ENCODE measurements at places on chromosomes 7 and 10.
A peak's percentile ranks its signal among the peaks of the same experiment; 100 is the strongest.

DNA sequence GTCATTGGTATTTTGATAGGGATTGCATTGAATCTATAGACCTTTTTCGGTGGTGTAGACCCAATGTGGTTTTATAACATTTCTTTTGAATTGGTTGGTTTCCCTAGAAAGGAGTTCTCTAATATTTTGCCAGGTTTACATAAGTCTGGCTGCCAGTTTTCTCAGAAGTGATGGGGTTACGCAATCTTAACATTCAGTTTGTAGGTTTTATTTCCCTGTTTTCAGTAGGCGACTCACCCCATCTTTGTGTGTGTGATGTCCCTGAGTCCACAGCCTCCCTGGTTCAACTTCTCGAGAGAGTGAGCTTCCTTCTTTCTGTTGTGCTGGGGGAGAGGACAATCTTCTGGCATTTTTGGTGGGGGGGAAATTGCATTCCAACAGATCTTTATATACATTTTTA, 9.6 kb upstream of the KIF5B start:
- peak; percentile 46 for DNase-seq

DNA sequence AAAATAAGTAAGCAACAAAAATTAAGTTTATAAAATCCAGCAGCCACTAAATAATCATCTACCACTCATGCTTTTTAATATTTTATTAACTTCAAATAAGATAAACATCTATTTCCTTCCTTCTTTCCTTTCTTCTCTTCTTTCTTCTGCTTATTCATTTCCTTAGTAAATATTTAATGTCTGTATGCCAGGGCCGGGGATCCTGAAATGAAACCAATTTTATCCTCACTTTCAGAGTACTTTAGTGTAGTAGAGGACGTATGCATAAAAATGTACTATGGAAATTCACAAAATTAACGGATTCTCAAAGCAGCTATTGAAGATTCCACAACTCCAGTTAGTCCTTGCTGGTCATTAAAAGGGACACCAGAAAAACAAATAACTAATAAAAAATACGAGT, 224.7 kb downstream of the VTI1A start:
- DNase-seq = no peak

DNA sequence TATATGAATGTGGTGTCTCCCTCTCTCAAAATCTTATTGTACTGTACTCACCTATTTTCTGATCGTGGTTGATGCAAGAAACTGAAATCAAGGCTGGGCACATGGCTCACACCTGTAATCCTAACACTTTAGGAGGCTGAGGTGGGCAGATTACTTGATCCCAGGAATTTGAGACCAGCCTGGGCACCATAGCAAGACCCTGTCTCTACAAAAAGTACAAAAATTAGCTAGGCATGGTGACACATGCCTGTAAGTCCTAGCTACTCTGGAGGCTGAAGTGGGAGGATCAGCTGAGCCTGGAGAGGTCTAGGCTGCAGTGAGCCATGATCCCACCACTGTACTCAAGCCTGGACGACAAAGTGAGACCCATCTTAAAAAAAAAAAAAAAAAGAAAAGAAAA, 16.0 kb downstream of the MMRN2 start:
- DNase-seq = no peak

GRCh38 chr7:13489386-13489785, 500.1 kb downstream of the ETV1 start:
- DNase-seq = no peak

DNA sequence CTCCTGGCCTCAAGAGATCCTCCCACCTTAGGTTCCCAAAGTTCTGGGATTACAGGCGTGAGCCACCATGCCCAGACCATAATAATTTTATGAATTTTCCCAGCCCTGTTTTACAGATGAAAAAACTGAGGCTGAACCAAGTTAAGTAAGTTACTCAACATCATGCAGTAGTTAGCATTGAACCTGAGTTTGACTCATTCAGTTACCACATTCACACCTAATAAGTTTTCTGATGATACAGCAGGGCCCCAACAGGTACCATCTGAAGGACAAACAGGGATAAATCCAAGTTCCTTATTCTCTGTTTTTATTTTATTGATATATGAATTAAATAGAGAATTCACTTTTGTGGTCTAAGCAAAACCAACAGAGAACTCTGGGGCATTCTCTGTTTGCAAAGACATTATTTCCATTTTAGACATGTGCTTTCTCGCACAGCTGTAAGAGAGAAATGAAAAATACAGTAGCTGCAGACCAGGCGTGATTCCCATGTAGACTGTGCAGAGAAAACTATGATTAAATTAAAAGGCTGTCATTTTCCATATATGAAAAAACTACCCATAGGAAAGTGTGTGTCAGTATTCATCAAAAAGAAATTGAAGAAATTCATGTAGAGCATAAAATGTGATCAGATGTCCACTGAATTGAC, 26.6 kb downstream of the APBB1IP start:
- DNase-seq = no peak

GRCh38 chr10:34721208-34721840, 93.8 kb downstream of the PARD3 start:
- no peak for DNase-seq

GRCh38 chr7:45917658-45918057, 3.4 kb downstream of the IGFBP3 start:
- no peak for DNase-seq

GRCh38 chr7:82405301-82405700, 38.3 kb downstream of the CACNA2D1 start:
- no peak for DNase-seq

DNA sequence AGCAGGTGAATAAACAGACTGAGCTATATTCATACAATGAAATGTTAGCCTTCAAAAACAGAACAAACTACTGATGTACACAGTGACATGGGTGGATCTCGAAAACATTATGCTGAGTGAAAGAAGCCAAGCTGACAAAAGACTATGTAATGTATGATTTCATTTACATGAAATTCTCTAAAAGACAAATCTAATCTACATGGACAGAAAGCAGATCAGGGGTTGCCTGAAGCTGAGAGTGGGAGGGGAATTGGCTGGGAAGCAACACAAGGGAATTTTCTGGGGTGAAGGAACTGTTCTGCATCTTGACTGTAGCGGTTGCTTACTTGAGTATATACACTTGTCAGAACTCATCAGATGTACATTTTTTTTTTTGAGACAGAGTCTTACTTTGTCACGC, 121.7 kb upstream of the SVIL start:
- no peak for DNase-seq

DNA sequence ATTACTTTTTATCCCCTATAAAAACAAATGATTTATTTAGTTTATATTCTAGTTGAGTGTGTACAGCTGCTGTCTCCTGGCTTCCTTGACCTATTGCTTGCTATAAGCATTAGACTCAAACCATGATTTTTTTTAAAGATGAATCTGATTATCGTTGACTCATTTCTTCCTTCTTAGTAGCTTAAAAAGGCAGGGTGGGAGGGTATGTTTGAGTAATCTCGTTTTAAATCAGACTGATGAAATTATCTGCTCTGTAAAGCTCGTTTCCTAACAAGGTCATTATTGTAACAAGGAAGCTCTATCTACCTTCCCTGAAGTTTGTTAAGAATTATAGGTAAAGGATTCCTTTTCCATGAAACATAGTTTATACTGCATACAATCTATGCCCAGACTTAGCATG, 276.3 kb upstream of the KCND2 start:
- DNase-seq = no peak

DNA sequence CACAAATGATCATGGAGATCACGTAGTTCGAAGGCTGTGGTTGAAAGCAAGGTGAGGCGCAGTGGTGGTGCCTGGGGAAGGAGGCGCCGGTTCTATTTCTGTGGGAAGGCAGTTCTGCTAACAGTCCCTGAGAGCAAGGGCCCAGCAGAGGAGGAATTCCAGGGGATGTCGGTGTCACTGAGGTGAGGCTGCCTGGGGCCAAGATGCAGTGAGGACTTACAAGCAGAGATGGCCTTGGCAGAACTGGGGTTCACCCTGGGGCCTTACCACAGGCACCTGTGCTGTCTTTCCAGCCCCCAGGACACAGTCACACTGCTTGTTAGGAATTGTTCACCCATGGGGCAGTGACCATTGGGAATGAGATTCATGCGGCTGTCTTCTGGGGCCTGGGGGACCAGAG, 26.7 kb downstream of the GBX1 start:
- DNase-seq = no peak

DNA sequence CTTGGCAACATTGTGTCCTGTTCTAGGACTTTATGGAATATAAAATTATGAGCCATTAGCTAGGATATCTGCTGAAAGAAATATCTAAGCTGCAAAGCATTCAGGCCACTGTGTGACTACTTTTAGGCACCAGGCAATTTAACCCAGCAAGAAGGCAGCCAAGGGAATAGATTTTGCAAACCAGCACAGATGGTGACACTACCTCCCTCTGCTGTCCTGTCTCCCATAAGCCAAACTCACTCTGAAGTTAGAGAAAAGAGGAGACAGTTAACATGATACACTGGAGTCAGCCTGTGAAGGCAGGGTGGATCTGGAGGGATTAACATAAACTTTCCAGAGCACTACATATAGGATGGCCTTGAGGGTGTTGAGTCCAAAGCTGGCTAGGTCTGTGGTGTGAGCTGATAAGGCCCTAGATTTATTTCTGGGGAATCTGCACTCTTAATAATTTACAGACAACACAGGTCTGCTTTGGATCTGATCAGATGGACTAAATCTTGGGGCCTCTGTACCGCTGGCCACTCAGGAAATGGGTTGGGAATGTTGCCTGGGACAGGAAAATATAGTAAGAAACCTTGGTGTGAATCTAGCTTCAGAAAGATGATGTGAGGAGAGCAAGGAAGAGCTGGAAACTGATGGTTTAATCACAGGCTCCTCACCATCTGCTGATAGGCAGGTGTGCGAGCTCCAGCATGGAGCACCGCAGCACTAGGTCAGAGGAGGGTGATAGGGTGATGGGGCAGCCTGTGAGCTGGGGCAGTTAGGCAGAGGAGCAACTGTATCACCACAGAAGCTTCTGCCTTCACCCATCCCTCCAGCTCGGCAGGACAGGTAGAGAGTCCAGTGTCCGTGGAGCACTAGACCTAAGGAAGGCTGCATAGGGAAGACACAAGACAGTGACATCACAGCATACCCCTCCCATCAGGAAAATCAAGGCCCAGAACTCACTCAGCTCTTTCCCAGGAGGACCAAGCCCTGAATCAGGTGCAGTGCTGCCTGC, 229.9 kb upstream of the PRSS1 start:
- no peak for DNase-seq

DNA sequence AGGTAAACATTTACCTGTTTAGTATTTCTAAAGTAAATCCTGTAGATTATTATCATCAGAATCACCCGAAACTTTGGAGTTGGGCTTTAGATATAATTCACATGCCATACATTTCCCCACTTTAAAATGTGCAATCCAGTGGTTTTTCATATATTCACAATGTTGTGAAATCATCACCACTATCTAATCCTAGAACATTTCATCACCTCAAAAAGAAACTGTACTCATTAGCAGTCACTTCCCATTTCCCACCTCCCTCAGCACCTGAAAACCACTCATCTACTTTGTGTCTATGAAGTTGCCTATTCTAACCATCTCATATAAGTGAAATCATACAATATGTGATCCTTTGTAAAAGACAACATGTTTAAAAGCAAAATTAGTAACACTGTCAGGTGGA, 182.6 kb downstream of the FZD1 start:
- DNase-seq = no peak

DNA sequence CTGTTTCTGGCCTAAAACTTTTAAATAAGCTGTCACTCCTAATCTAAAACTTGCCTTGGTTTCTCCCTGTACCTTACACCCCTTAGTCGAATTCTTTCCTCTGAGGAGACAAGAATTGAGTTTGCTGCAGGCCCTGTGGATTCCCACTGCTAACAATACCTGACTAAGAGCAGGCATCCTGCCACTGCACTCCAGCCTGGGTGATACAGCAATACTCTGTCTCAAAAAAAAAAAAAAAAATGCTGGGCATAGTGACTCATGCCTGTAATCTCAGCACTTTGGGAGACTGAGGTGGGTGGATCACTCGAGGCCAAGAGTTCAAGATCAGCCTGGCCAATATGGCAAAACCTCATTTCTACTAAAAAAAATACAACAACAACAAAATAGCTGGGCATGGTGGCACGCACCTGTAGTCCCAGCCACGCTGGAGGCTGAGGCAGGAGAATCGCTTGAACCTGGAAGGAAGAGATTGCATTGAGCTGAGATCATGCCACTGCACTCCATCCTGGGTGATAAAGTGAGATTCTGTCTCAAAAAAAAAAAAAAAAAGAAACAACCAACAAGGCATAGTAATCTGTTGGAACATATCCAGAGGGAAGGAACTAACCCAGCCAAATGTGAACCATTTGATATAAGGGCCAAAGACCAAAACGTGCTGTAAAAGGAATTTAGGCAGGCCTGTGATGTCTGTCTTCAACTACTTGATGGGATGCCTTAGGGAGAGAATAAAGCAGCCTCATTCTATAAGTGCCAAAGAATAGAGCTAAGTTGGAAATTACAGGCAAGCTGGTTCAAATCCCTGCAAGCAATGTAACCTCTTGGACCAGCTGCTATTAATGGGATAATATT, 732.7 kb upstream of the AUTS2 start:
- DNase-seq = no peak

GRCh38 chr7:8014399-8014798, 45.8 kb downstream of the GLCCI1 start:
- no peak for DNase-seq

- DNase-seq = no peak
These were observed 8.6 kb upstream of the PPP2R2D start for GRCh38 chr10:131891929-131892805.

- no peak for DNase-seq
These were observed at the start of gene GPR158 for GRCh38 chr10:25174461-25175230. Gene GPR158, plus strand, starts transcription at chr10:25175001. Its CDS starts 420 bp downstream, at chr10:25175421.

GRCh38 chr10:79923669-79924068, 25.2 kb downstream of the SFTPD start:
- DNase-seq = no peak

- no peak for DNase-seq
These were observed 1.1 kb upstream of the MOGAT3 start for GRCh38 chr7:101201695-101202602.

DNA sequence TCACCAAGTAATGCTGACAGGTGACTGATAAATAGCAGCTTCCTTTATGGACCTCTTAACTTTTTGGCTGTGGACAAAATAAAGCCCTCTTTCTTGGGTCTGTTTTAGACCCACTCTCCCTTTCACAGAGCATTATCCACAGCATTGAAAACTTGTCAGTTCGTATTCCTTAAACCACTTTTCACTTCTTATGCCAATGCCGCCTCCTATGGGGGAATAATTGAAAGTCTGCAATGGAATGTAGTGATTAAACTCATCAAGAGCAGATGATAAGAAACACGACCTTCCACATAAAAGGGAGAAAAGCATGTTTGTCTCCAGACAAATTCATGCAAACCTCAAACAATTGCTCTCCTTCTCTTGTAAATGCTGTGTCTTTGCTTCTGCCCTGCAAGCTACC, 153.4 kb downstream of the SORCS1 start:
- no peak for DNase-seq

- DNase-seq = no peak
These were observed 33.0 kb downstream of the RASGEF1A start for GRCh38 chr10:43233601-43234430.

DNA sequence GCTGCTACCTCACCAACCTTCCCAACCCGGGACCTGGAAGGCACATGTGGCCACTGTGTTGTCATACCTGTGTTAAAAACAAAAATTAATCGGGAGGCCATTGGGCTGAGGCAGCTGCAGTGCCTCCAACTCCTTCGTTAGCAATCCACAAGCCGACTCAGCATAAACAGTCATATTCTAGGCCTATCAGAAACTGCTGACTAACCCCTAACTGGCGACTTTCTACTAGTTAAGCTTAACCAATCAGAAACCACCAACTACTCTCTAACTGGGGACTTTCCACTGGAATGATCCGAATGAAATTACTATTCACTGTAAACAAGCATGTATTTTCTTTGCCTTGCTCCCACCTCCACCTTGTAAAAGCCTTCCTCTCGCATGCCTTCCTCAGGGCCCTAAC, 14.1 kb upstream of the TMEM72 start:
- DNase-seq = no peak

Data from SIG-M5 (cell line).